ENCODE measurements at places on chromosomes 16 and 17.

DNA sequence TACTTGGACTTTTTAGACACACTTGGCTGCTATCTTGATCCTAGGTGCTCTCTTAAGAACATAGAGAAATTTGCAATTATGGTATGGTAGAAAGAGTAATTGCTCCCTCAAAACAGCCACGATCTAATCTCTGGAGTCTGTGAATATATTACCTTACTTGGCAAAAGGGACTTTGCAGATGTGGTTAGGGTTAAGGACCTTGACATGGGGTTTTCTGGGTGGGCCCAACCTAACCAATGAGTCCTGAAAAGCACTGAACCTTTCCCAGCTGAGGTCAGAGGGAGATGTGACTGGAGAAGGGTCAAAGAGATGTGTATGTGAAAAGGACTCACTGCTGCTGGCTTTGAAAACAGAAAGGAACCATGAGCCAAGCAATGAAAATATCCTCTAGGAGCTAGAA is 26.7 kb upstream of the MED13 start:
- no peak for DNase-seq
- H3K4me1 ChIP-seq: peaks cover 17% of the 10 kb centered on the region
- H3K27ac ChIP-seq: no peak overlapping the region
- no peaks in the 10 kb centered on the region for H3K27me3 ChIP-seq
- no peak overlapping the region for H3K4me3 ChIP-seq
- no peaks in the 10 kb centered on the region for H3K36me3 ChIP-seq

GRCh38 chr17:16975744-16976625 is 4.1 kb upstream of the TNFRSF13B start:
- H3K4me3 ChIP-seq: no peak overlapping the region
- no peaks in the 10 kb centered on the region for H3K4me1 ChIP-seq
- H3K27ac ChIP-seq: no peak overlapping the region
- DNase-seq: no peak

DNA sequence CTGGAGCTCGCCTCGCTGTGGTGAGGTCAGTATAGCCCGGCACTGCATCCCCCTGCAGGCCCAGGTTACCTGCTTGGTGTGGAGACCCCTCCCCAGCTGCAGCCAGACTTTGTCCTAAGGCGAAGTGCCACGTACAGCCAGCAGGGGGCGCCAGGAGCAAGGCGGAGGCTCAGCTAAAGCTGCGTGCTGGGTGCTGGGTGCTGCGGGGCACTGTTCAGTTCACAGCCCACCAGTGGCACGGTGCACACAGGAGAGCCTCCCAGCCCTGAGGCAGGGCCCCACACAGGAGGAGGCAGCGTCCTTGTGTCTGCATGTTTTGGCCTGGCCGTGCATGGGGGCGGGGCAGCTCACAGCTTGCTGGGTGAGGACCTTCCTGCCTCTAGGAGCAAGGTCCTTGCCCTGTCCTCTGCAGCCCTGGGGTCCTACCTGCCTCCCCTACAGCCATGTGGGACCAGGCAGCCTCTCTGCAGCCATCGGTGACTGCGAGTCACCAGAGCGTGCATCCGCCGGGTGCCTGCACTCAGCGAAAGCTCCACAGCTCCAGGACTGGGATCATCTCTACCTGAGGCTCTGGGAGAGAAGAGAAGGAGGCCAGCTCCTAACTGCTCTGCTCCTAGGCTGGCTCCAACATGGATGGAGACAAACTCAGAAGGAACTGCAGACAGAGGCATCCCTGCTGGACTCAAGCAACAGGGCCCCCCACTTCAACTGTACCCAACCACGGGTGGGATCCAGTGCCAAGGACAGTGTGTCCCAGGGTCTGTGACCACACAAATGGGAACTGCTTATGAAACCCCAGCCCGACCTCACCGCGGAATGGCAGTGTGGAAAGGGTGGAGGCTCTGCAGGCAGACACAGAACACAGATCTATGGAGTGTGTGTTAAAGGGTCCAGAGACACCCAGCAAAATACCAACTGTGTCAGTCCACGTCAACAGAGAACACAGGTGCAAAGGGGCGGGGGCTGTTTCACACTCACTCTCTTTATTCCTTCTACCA is 19.0 kb downstream of the SLC7A5 start:
- peaks cover 55% of the 10 kb centered on the region for H3K4me1 ChIP-seq
- H3K27me3 ChIP-seq: no peaks in the 10 kb centered on the region
- peaks cover 93% of the 10 kb centered on the region for H3K36me3 ChIP-seq
- peak overlapping the region; percentile 98 for H3K27ac ChIP-seq
- DNase-seq: no peak

DNA sequence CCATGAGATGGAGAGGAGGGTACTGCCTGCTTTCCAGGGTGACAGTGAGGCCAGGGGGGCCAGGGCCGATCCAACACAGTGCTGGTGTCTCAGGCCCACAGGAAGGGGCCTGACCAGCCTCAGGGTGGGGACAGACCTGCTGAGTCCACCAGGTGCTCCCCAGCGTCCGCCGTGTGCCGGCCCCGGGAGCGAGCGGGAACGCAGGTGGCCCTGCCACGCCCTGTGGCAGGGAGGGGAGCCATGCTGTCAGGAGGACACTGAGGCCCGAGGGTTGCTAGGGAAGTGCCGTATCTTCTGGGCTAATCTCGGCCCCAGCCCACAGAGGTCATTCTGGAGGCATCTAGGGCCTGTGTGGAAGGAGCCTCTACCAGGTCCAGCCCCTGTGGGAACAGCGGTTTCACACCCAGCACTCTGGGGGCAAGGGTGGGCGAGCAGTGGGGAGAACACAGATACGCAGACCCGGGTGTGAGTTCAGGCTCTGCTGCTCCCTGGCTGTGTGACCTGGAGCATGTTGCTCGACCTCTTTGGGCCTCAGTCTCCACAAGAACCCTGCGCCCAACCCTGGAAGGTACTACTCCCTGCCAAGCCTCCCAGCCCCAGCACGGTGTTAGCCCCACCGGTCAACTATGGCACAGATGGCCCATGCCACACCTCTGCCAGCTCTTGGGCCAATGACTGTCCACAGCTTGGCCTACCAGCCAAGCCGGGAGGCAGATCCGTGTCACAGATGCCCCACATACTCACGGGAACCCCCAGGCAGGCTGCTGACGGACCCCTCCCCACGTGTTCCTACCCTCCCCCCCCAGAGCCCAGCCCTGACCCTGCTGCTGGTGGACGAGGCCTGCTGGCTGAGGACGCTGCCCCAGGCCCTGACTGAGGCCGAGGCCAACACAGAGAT is 43.9 kb upstream of the ZC3H18 start:
- no peaks in the 10 kb centered on the region for H3K4me1 ChIP-seq
- no peaks in the 10 kb centered on the region for H3K27me3 ChIP-seq
- no peaks in the 10 kb centered on the region for H3K36me3 ChIP-seq
- no peak overlapping the region for H3K27ac ChIP-seq

- no peak for DNase-seq
- no peak overlapping the region for H3K27ac ChIP-seq
Measured at GRCh38 chr17:14946481-14946880, 318.6 kb downstream of the PMP22 start.

GRCh38 chr17:80780381-80781198 is 211.1 kb upstream of the CHMP6 start:
- no peaks in the 10 kb centered on the region for H3K27me3 ChIP-seq
- no peak overlapping the region for H3K27ac ChIP-seq
- peaks cover 19% of the 10 kb centered on the region for H3K4me1 ChIP-seq
- no peak for DNase-seq

- DNase-seq: no peak
- H3K36me3 ChIP-seq: no peaks in the 10 kb centered on the region
- no peaks in the 10 kb centered on the region for H3K4me1 ChIP-seq
- no peaks in the 10 kb centered on the region for H3K27me3 ChIP-seq
Measured at GRCh38 chr16:10849736-10850477, 27.1 kb upstream of the CIITA start.

DNA sequence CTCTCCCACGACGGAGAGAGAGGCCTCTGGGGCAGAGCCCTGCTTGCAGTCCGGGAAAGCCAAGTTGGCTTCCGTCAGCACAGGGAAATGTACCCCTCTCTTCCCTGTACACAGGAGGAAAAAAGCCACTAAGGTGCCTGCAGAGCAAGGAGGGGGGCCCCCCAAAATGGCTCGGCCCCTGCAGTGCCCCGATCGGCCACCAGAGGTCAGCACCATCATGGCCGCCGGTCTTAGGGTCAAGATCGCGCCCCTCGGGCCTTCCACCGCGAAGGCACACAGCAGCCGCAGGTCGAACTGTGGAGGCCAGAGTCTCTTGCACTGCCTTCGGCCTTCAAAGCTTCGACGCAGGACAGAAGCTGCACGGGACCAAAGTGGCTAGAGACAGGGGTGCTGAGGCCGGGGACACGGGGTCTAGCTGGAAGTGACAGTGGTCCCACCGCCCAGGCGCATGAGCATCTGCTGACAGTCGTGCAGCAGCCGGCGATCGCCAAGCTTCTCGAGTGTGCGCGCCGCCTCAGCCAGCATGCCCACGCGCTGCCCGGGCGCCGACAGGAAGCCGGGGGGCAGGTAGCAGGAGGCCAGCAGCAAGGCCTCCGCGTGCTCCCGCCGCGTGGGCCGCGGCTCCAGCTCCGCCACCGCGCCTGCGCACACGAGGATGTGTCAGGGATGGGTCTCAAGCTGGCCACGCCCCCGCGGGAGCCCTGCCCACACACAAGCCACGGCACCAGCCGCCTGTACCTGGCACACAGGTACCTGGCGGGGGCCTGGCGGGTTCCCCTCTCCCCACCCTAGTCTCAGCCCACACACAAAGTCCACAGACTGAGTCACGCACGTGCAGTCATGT is 24.4 kb downstream of the SREBF1 start:
- peaks cover 63% of the 10 kb centered on the region for H3K36me3 ChIP-seq
- no peaks in the 10 kb centered on the region for H3K4me1 ChIP-seq
- DNase-seq: peak; percentile 63
- no peaks in the 10 kb centered on the region for H3K27me3 ChIP-seq
- H3K27ac ChIP-seq: peak overlapping the region; percentile 18

GRCh38 chr17:2394775-2395201 is 6.1 kb downstream of the MNT start:
- H3K4me3 ChIP-seq: no peak overlapping the region
- H3K27ac ChIP-seq: peak overlapping the region; percentile 94
- no peaks in the 10 kb centered on the region for H3K27me3 ChIP-seq
- H3K36me3 ChIP-seq: no peaks in the 10 kb centered on the region
- no peak for DNase-seq

GRCh38 chr16:27429330-27429871 is 27.4 kb downstream of the IL21R start:
- no peak overlapping the region for H3K27ac ChIP-seq
- H3K27me3 ChIP-seq: no peaks in the 10 kb centered on the region
- no peak for DNase-seq
- no peaks in the 10 kb centered on the region for H3K4me1 ChIP-seq

DNA sequence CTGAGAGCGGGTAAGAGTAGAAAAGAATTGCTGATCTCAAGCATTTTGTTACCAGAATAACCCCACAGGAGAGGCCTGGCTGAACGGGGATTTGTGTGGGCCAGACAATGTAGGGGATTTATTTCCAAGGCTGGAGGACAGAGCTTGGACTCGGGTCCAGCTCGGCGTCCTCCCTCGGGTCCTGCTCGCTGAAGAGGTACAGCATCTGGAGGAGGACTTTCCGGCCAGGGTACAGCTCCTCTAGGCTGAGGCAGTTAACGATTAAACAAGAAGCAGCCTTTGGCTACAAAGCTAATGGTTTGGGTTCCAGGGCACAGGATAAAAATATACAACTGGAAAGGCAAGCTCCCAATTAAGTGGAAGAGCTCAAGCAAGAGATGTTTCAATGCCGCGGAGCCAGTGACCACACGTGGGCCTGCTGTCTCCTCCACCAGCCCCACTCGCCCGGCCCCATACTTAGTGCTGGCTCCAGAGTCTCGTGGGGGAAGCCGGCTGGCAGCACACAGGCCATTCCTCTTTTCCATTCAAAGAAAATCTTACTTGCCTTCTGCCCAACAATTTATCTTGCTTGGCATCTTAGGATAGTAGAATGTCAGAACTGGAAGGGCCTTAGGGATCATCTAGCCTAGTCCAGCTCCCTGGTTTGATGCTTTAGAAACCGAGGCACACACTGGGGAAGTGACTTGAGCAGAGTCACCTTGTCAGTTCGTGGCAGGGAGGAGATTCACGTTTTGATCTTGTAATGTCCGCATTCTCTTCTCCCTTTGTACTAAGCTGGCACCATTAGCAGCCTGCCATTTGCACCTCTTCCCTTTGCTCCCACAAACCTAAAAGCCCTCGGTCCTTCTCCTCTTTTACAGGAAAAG is 85.9 kb upstream of the TBX2 start:
- peaks cover 5% of the 10 kb centered on the region for H3K4me1 ChIP-seq
- no peak overlapping the region for H3K27ac ChIP-seq
- H3K4me3 ChIP-seq: no peak overlapping the region
- H3K27me3 ChIP-seq: no peaks in the 10 kb centered on the region
- no peak for DNase-seq

- H3K27me3 ChIP-seq: peaks cover 36% of the 10 kb centered on the region
- no peak within 1 kb of the TSS for H3K27ac ChIP-seq
- no peak within 1 kb of the TSS for H3K4me3 ChIP-seq
- H3K4me1 ChIP-seq: no peaks in the 10 kb centered on the region
Measured at GRCh38 chr17:74274060-74274708, at the start of gene DNAI2. Gene DNAI2 (plus strand): TSS chr17:74274234. CDS start chr17:74281818, 7,584 bp downstream.

GRCh38 chr16:24849641-24850040 is 3.9 kb downstream of the SLC5A11 start:
- DNase-seq: no peak
- peaks cover 14% of the 10 kb centered on the region for H3K4me1 ChIP-seq
- H3K4me3 ChIP-seq: no peak overlapping the region

GRCh38 chr17:62668091-62668804 is 40.8 kb downstream of the MRC2 start:
- H3K4me1 ChIP-seq: peaks cover 41% of the 10 kb centered on the region
- no peak overlapping the region for H3K4me3 ChIP-seq
- H3K27ac ChIP-seq: peak overlapping the region; percentile 66
- H3K36me3 ChIP-seq: 0 out of 2 replicates have a peak, but pooled peaks cover 3% of the 10 kb centered on the region
- no peaks in the 10 kb centered on the region for H3K27me3 ChIP-seq
- peak; percentile 85 for DNase-seq

GRCh38 chr17:68804777-68805520 is 150.2 kb downstream of the ABCA8 start:
- no peaks in the 10 kb centered on the region for H3K36me3 ChIP-seq
- no peaks in the 10 kb centered on the region for H3K4me1 ChIP-seq
- no peak overlapping the region for H3K4me3 ChIP-seq
- no peak for DNase-seq

GRCh38 chr16:54444851-54445458 is 158.4 kb upstream of the IRX3 start:
- DNase-seq: no peak
- H3K27me3 ChIP-seq: no peaks in the 10 kb centered on the region
- no peaks in the 10 kb centered on the region for H3K4me1 ChIP-seq

- no peak overlapping the region for H3K27ac ChIP-seq
- no peaks in the 10 kb centered on the region for H3K36me3 ChIP-seq
- peaks cover 12% of the 10 kb centered on the region for H3K27me3 ChIP-seq
- DNase-seq: no peak
Measured at GRCh38 chr17:70420861-70421445, 251.6 kb downstream of the KCNJ2 start.

All from RWPE2 (cell line).